ENCODE measurements at places on chromosomes 11 and 22.

DNA sequence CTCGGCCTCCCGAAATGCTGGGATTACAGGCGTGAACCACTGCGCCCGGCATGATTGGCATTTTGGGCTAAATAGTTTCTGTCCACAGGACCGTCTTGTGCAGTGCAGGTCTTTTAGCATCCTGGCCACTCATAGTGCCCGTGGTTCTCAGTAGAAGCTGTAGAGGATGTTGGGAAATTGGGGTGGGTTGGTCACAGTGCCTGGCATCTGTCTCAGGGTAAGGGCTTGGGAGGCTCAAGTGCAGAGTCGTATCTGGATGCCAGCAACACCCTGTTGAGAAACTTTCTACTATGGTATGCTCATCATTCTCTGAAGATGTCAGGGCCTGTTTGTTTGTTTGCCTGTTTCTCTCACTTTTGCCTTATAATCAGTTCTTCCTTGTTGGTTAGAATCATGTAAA, 21.9 kb downstream of the UBE2L3 start:
- no peak for DNase-seq

DNA sequence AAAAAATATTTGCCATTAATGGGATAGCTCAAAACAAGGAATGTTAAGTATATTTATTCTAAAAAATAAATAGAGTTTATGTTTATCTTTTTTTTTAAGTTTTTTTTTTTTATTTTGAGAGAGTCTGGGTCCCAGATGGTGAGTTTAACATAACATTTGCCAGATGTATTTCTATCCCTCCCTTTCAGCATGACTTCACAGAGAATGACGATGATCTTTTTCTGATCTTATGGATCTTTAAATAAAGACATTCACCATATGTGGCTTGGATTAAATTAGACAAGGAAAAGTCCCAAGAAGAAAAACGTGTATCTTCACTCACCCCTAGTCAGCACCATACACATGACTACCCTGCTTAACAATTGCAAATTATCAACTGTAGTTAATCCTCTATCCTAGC, 839.8 kb upstream of the CNTN5 start:
- no peak for DNase-seq

- DNase-seq, result no peak
Observed at GRCh38 chr11:87114093-87114492, 76.4 kb downstream of the TMEM135 start.

GRCh38 chr11:6229911-6230310, 4.5 kb downstream of the FHIP1B start:
- DNase-seq, result no peak

- no peak for DNase-seq
Observed at GRCh38 chr11:128207861-128208321, 379.5 kb downstream of the ETS1 start.

- DNase-seq, result no peak
Observed at GRCh38 chr11:104333977-104334376, 170.0 kb upstream of the PDGFD start.

DNA sequence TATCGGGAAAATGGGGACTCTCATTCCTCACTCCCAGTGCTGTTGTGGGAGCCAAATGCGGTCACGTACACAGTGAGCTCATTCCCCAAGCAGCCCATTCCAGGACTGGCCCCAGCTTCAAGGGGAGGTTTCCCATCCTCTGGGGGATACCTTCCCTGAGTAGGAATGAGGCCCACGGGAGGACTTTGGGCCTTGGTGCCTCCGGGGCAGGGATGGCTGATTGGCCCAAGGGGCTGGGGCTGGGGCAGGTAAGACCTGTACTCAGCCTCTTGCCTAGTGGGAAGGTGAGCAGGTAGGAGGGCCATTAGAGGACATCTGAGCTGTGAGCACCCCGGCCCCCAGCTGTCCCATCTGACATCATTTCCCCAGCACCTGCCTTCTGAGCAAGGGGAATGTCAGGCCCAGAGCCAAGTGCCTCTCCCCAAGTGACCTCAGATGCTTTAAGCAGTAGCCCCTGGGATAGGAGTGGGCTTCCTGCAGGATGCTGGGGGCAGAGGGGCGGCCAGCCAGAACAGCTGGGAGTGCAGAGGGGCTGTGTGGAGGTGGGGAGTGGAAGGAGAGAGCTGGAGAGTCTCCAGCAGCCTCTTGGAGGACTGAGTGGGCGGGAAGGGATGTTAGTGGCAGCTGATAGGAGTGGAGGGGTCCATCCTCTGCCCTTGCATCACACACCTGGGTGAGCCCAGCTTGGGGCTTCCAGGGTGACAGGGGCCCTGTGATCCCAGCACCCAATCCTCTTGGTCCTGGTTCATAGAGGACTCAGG, 58.4 kb downstream of the CD82 start:
- peak; percentile 7 for DNase-seq

- DNase-seq, result no peak
Observed at GRCh38 chr11:23455321-23455891, 595.1 kb upstream of the CCDC179 start.

GRCh38 chr11:106271686-106272085, 194.2 kb downstream of the AASDHPPT start:
- DNase-seq, result no peak

DNA sequence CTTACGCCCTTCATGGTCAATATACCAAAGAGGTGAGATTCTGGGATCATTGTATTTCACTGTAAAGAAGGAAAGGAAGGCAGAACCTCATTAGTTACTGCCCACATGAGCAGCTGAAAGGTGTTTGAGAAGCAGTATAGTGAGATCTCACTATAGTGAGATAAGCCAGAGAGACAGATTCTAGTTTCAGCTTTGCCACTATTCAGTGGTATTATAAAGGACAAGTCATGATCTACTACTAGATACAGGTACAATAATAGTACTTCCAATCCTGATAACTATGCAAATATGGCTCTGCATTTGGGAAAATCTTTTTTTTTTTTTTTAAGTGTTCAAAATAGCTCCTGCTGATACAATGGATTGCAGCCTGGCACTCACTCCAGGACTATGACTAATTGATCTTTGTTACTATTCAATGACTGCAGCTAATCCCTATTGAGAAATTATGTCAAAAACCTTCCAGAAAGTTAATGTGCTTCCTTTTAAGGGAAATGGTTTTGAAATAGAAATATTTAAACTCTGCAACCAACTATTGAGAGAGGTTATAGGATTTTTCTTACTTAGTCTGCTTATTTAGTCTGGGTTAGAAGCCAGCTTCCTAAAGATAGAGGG, 8.3 kb upstream of the DLAT start:
- DNase-seq, result no peak

DNA sequence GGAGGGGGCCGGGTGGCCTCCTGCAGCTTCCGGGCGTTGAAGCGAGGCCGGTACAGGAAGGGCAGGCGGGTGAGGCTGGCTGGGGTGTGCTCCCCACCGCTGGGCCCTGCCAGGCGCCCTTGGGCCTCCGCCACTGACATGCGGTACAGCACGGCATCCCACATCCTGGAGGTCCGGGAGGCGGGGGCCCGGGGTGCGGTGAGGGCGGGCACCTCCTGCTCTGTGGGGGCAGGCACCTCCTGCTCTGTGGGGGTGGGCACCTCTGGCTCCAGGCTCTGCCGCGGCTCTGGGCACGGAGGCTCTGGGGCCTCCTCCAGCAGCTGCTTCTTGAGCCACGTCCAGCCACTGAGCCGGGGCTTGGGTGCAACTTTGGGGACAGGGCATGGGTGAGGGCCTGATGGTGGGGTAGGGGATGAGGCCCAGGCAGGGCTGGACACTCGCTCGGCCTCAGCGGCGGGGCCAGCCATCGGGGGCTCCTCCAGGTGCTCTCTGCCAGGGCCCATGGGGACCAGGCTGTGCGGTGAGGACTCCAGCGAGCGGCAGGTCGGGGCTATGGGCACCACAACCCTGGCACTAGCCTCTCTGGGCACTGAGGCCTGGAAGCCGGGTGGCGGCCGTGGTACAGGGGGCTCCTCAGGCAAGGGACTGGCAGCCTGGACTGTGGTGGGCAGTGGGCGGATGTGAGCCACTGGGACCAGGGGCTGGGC, 2.3 kb downstream of the PRR33 start:
- DNase-seq, result peak; percentile 35

DNA sequence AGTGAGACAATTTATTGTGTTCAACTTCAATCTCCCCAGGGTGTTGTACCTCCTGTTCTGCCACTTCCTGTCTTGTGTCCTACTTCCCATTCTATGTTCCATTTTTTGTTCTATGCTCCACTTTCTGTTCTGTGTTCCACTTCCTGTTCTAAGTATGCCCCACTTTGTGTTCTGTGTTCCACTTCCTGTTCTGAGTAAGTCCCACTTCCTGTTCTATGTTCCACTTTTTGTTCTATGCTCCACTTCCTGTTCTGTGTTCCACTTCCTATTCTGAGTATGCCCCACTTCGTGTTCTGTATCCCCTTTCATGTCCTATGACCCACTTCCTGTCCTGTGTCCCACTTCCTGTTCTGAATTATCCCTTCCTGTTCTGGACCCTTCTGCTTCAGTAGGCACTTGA, 732.7 kb downstream of the TBC1D22A start:
- DNase-seq, result no peak

DNA sequence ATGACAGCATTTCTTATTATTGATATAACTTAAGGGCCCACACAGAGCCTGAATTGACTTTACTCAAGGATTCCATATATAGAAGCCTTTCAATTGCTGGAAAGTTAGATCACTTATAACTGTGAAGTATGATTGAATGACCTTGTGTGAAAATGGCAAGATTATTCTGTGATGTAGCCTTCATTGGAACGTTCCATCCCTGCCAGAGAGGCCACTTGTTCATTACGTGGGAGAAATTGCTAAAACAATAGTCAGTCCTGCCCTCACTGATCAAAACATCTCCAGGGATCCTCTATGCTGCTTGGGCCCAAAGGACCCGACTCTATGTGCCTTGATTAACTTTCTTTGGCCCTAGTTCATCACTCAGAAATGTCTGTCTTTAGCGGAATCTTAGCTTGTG, 159.5 kb upstream of the BLID start:
- DNase-seq, result no peak

- no peak for DNase-seq
Observed at GRCh38 chr22:45064313-45065278, 54.8 kb upstream of the PHF21B start.

GRCh38 chr11:17221968-17222367, 14.2 kb upstream of the PIK3C2A start:
- no peak for DNase-seq

- DNase-seq, result peak; percentile 38
Observed at GRCh38 chr11:67270256-67271204, 4.3 kb downstream of the GRK2 start.

DNA sequence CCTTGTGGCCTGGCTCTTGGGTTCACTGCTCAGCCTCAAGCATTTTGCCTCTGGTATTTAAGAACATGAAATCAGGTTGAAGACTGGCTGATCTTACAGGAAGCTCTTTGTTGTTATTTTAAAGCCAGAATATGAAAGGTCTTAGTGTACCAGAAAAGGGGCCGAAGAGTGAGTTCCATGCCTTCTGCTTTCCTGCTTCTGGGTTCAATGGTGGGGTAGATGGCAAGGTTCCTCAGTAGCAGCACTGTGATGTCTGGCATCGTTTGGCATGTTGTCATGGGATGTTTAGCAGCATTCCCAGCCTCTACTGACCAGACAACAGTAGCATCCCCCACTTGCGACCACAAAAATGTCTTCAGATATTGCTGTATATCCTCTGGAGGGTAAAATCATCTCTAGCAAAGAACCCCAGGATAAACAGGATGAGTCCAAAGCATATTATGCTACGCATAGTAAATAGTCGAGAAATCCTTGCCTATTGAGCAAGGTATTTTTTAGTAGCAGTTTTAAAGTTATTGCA, 2.4 kb downstream of the VPS26B start:
- DNase-seq, result no peak

GRCh38 chr11:132876239-132876638, 656.1 kb downstream of the OPCML start:
- DNase-seq, result no peak

DNA sequence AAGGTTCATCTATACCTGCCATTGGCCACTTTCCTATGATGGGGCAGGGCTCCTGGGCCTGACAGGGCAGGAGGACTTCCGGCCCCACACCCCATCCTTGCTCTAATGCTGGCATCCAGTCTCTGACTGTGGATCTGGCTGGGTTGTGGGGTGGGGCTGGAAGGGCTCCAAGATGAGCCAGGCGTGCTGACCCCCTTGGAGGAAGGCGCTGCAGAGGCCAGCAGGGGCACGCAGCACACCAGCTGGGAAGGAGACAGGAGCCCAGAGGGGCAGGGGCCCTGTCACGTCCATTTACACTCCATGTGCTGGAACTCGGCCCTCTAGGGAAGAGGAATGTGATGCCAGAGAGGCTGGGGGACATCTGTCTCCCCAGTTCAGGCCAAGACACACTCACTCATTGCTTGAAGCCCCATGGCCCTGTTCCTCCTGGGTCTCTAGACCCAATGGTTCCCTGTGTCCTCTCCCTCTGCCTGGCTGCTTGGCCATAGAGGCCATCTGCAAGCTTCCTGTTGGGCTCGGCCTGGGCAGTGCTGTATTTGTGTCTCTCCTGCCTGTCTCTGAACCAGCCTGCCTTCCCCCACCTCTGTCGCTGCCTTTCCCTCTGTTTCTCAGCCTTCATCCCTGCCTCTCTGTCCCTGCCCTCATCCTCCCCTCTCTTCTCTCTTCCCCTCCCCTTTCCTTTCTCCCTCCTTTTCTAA, 67.5 kb upstream of the NECTIN1 start:
- no peak for DNase-seq

GRCh38 chr11:36273110-36273509, 16.1 kb downstream of the COMMD9 start:
- DNase-seq, result no peak

- DNase-seq, result no peak
Observed at GRCh38 chr11:117430293-117430955, 102.8 kb downstream of the CEP164 start.

GRCh38 chr22:43237280-43237679, 50.3 kb upstream of the TTLL12 start:
- no peak for DNase-seq

DNA sequence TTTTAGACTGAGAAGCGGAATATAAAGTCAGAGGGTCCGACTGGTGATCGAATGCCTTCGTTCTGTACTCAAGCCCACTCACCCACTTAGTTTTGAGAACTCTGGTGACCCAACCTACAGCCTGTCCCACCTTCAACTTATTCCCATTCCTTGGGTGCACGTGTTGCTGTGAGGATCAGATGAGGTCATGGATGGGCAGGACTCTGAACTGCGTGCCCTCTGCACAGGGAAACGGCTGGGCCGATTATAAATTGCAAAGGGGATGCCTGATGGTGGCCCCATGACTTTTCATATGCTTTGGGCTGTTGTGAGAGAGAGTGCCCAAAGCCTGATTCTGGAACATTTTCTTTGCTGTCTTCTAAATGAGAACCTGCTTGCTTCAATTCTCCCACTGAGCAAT, 16.0 kb upstream of the EHF start:
- no peak for DNase-seq

DNA sequence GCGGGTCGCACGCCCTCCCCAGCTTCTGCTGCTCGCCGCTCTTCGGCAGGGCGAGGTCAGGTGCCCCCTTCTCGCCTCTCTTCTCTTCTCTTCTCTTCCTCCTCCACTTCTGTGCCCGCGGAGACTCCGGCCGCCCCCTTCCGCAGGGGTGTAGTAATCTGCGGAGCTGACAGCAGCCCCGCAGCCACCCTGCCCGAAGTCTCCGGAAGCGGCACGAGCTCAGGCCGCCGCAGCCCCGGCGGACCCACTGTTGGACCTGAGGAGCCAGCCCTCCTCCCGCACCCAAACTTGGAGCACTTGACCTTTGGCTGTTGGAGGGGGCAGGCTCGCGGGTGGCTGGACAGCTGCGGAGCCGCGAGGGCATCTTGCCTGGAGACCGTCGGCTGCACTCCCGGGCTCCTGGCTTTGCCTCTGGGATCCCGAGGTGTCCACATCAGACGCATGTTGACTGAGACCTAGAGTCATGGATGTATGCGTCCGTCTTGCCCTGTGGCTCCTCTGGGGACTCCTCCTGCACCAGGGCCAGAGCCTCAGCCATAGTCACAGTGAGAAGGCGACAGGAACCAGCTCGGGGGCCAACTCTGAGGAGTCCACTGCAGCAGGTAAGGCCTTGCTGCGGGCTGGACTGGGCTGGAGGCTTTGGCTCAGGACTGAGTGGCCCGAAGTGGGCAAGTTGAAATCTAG, 486 bp downstream of the STIM1 start:
- peak; percentile 68 for DNase-seq
